ENCODE measurements at places on chromosomes 11 and 22. TPM values are rescaled to one million over a fixed set of nuclear protein-coding genes. Genes with fewer than 3 reads are reported as not detected.

DNA sequence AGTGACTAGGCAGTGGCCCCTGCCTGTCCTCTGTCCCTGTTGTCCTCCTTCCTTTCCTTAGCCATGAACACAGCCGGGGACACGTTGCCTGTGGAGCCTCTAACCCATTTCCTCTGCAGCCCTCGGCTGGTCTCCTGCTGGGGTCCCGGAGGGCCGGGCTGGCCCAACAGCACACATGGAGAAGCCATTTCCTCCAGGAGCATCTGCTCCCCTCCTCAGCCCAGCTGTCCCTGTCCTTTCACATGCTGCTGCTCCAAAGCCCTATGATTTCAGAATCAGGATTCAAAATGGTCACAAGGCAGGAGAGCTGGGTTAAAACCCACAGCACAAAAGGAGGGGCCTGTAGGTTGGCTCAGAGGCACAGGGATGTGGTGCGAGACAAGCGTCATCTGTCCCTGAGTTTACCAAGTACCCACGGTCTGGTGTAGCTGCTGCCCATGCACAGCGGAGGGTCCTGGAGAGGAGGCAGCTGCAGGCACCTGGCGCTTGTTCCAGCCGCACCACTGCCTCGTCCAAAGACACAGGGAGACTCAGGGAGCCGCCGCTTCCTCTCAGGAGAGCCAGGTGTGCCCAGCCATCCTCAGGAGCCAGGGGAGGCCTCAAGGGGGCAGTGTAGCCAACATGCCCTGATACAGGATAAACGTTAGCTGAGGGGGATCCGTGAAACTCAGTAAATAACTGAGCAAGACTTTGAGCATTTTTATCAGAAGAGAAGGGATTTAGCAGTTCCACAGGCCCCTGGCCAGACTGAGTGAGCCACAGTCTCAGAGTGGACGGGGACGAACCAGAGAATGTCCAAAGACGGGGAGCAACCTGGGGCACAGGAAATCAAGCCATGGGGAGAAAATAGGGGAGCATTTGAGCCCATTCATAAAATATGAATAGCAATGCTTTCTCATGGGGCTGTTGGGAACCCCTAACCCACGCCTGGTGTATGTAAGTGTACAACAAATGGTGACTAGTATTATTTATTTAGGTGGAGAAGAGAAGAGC, 3.9 kb upstream of the VSIG10L2 start:
- no peak for DNase-seq

GRCh38 chr22:22974795-22975580, 87.4 kb downstream of the IGLL5 start:
- DNase-seq = no peak

DNA sequence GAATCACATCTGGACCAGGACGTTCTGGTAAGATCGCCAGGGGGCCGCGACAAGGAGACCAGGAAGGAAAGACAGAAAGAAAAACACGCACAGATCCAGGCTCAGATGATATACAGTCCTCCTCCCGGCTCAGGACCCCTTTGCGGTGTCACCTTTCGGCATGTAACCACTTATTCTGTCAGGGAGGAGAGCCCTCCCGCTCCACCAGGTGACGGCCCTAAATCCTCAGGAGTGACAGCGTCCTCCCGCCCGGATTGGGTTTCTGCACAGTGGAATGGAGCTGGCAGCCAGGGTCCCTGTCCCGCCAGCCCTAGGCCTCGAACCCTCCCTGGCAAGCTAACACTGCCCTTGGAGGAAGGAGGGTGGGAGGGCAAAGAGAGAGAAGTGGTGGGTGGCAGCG, 24.3 kb upstream of the KCNQ1OT1 start:
- no peak for DNase-seq

- no peak for DNase-seq
These were observed 47.9 kb downstream of the CDKN1C start for GRCh38 chr11:2837651-2838050.

DNA sequence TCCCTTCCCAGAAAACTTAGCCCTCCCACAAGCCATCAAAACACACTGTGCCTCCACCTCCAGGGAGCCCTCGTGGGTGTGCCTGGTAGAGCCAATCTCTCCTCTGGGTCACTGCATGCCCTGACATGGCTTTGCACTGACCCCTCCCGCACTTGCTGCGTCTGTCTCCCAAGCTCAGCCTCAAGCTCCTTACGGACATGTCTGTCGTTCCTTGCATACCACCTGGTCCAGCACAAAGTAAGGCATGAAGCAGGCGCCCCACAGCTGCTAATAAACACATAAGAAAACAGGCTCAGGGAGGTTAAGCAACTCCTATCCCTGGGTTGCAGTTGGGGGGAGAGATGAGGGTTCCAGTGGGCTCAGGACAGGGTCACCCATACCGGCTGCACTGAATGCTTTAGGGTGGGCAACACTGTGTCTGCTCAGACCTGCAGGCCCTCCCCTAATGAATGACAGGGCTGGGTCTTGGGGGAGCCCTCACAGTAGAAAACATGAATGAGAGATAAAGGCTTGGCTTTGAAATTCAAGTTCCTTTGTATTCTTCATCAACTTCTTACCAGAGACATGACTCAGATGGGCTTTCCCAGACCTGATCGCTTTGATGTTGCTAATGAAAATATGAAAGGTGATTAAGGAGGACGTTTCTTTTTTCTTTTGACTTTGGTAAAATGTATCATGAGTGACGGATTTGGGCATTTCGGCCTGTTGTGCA, 38.0 kb downstream of the PHF21B start:
- no peak for DNase-seq

Gene MPPED1
- not detected for total RNA-seq

Gene OR4C16
- not detected for total RNA-seq

Gene SMIM38
- 0.19 TPM for total RNA-seq

Measured in esophagus squamous epithelium (tissue), 5 donors.